PC-3 (cell line): ENCODE measurements at places on chromosomes 1 and 21.

DNA sequence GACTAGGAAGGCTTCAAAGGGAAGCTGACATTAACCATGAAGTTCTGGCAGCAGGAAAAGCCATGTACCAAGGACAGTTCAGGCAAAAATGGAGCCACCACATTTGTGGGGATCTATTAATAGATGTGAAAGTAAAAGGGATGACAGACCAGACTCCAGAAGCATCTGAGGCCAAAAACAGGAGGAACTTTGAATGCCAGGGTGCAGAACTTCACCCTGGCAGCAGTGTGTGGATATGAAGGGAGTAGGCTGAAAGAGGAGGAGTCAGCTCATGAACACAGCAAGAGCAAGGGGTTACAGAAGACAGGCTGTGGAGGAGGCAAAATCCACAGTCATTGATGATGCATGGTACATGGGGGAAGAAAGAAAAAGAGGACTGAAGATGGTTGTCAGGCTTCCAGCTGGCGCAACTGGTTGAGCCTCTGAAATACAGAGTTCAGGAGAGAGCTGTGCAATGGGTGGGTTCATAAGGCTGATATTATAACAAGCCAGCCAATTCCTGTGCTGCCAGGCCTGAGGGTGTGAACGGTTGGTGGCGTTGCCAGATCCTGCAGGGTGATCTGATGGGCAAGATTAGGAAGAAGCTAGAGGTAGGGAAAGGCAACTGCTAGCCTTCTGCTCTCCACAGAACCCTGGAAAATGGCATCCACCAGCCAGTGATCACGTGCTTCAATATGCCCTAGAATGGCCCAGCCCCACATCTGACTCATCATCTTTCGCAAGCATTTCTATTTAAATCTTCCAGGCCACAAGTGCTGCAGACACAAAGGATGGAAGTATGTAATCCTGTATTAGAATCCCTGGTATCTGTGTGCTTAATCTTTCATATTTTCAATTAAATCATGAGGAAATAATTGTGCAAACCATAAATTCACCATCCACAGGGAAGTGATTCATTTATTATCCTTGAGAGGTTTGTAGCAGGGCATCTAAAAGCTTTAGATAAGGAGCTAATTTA, 81.9 kb downstream of the SLC25A24 start:
- peak; percentile 73 for DNase-seq

- no peak for DNase-seq
Observed at GRCh38 chr1:96843196-96843595, 121.6 kb downstream of the PTBP2 start.

DNA sequence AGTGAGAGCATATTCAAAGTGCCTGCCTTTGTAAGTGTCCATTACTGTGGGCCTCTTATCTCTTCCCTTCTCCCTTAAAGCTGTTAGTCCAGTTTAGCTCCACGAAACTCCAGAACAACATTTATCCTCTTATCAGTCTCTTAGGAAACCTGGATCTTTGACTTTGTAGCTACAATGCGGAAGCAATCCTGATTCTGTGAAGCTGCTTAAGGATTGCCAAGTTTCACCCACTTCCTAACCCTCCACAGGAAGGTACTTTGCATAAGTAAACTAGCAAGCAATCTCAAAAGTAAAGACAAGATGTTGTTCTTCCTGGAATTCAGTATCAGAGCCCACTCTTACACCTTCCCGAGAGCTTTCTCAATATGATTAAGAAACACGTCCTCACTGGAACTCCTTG, 164.9 kb upstream of the USP25 start:
- DNase-seq = no peak

GRCh38 chr1:25807480-25808390, 7.7 kb downstream of the SELENON start:
- no peak for DNase-seq

DNA sequence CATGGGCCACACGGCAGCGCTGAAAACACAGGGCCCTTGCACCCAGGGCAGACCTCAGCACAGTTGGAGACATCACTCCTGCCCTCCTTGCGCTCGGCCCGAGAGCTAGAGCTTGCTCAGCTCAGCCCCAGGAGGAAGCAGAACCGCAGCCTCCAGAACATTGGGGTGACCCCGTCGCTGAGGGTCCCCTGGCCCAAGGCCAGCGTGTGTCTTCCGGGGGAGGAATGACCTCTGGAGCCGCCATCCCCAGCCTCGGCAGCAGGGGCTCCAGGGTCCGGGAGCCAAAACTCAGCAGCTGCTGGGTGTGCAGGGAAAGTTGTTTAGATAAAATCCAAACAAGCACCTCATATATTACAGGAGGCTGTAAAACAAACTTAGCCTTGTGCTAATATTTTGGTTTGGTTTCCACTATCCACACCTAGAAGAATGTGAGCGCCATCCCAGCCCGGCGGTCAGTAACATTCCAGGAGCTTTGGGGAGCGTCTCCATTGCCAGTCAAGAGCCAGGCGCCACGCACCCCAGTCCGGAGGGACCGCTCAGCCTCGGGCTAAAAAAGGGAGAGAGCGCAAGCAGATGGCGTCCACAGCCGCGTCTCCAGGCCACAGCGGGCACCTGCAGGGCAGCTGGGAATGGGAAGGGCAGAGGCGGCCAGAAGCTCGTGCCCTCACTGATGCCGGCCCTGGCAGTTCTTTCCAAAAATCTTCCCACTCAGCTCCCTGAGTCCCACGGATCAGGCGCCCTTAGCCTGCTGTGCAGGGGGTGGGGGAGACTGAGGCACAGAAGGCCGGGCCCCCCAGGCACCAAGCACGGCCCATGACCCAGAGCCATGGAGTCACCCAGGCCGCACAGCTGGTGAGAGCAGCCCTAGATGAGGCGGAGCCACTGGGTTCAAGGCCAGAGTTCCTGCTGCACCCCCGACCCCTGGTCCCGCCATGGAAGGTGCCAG, 52.0 kb downstream of the SLX9 start:
- no peak for DNase-seq

DNA sequence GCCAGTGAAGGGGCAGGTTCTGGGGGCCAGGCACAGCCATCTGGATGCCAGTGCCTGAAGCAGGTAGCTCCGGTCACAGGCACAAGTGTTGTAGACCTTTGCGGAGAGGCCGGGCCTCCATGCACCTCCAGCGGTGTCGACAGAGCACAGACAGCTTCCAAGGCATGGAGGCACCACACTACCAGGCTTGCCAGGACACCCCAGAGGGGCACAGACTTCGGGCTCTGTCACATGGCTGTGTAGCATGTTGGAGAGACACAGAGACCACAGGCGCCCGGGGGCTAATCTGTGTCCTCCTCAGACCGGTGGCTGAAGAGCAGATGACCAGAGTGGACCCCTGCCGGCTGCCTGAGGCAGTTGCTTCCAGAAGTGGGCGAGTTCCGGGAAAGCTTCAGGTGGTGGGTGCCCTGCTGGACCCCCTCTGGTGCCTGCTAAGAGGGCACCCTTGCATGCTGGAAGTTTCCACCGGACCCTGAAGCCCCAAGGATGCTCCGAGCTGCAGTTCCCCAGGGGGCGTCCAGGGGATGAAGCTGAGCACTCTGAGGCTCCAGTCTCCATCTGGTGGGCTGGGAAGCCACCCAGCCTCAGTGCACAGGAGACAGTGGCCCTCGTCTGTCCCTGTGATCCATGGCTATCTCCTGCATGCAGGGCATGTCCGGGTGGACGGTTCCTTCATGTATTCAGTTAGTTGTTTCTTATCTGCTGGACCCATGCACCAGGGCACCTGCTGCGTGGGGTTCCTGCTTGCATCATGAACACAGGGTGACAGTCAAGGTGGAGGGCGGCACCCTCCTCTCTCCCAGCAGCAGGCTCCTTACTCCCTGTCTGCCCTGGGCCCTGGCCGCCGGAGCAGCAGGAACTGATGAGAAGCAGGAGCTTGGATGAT, 82.4 kb downstream of the OBSCN start:
- no peak for DNase-seq

DNA sequence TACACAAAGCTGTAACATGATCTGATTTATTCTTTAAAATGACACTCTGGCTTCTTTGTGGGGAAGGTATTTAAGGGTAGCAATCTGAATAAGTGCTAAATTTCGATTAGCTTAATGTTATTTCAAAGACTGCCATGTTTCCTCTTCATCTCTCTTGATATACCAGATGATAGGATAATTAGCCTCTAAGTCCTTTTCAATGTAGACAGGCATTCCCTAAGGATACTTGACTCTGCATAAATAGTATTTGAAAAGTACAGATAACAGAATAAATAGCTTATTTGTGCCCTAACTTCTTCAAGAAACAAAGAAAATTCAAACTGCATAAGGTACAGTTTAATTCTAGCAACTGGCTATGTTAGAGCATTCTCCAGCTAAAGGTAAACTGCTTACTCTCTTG, 46.2 kb downstream of the ARHGAP29 start:
- no peak for DNase-seq

DNA sequence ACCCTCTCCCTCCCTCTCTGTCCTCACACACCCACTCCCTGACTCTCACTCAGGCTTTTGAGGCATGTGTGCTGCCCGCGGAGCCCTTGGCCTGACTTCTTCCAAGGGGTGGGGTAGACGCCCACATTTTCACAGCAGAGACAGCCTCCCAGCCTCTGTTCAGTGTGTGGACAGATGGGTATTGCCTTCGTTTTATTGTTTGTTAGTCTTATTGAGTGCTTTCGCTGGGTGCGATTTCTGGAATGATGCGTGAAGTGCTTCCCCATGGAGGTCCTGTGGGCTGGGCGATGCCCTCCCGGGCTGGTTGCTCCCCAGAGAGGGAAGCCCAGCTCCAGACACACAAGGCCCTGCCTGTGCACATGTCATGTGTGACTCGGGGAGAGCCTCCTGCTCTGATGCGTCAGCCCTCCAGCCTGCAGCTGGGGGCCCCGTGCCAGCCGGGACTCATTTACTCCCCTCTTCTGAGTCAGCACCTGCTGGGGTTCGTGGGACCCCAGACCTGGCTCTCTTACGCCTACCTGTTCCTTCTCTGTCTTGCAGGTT, 14.7 kb downstream of the PDXK start:
- no peak for DNase-seq

DNA sequence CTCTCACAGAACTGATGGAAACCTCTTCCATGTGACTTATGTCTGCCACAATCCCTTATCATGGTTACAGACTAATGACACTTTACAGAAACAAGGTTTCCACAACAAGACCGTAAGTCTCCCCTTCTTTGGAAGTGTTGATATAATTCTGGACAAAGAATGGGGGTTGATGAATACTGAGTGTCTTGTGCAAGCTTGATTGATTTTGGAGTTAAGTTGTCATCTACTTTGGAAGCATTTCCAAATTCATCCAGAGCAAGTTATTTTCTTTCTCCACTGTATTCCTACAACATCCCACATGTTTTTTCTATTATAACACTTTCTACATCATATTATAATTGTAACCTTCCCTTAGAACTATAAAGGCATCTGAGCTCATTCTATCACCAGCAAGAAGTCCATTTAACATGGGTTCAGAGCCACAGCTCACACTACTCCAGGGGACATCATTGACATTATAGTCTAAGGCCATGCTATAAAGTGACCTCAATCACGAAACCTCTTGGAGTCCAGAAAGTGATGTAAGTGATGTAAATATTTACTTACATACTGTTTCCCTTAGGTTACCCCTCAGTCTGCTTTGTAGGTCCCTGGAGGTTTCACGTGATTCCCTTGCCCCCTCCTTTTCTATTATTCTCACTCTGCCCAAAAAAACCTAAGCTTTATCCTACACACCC, 125.7 kb upstream of the PBX1 start:
- no peak for DNase-seq

GRCh38 chr21:31310750-31311149, 33.3 kb downstream of the TIAM1 start:
- peak; percentile 47 for DNase-seq

DNA sequence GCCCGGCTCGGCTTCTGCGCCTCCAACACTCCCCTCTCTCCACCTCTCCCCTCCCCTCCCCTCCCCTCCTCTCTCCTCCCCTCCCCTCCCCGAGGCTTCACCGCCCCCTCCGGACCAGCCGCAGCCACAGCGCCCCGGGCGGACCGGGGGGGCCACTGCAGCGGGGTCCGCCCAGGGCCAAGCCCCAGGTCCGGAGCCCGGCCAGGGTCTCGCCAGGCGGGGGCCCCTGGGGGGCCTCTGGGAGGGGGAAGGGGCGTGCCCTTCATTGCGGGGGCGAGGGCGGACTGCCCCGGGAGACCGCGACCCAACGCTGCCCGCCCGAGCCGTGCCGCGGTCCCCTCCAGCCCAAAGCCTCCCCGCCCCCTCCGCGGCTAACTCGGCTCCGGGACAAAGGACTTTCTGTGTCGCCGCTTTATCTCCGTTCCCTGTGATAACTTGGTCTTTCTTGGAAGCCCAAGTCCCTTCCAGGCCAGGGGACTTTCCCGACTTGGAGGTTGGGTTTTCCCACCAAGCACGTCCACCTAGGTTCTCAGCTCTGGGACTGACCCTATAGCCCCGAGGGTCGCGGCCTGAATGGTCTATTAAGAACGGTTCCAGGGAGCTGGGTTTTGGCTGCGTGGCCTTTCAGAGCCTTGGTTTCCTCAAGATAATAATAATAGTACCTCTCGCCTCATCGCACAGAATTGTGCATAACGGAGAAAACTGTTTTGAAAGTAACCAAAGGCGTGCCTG, at the start of gene UBQLN4:
UBQLN4 (minus strand) TSS at position 31 of the 732 bp plus-strand sequence. CDS start 97 bp downstream, outside the sequence.
- peak; percentile 90 for DNase-seq

- no peak for DNase-seq
Observed at GRCh38 chr1:53895421-53895820, 1.4 kb downstream of the DIO1 start.
